AG09319 (cell line): ENCODE measurements at places on chromosomes 5 and 9.

DNA sequence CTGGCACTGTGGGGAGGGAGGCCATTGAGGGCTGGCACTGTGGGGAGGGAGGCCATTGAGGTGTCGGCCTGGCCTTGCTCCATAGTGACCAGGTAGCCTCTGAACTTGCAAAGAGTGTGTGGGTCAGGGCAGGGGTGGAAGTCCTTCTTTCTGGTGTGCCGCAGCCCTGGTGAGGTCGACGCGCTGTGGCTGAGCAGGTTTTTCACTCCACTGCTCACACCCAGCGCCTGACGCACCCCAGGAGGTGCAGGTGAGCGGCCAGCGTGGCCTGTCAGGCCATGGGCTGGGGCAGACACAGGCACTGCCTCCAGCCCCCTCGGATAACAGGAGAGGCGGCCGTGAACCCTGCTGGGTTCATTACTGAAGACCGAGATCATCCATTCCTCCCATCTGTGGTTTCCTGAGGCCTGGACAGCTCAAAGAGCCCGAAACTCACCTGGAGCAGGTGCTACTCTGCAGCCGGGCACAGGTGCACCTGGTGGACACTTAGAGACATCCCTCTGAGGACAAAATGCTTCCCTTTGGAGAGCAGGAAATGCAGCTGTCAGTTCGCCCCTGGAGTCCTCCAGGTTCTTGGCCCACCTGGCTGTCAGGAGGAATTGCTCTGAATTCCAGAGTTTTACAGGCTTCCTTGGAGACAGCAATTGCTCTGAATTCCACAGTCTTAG lies 32.4 kb downstream of the LHX3 start:
- DNase-seq = no peak

DNA sequence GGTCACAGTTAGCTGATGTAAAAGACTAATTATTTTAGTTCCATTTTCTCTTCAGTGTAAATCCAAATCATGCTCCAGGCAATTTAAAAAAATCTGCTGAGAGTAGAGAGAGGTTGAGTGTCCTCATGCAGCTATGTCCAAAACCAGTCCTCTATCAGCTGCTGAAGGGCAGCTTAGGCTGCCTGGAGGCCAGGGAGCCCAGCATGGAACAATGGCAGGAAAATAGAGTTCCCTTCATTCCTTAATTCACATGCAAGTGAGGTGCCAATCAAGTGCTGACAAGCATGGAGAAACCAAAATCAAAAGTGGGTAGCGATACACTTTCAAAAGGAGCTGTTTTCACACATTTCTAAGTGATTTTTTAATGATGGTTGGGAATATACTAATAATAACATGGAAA lies 78.3 kb upstream of the POU5F2 start:
- no peak for DNase-seq

DNA sequence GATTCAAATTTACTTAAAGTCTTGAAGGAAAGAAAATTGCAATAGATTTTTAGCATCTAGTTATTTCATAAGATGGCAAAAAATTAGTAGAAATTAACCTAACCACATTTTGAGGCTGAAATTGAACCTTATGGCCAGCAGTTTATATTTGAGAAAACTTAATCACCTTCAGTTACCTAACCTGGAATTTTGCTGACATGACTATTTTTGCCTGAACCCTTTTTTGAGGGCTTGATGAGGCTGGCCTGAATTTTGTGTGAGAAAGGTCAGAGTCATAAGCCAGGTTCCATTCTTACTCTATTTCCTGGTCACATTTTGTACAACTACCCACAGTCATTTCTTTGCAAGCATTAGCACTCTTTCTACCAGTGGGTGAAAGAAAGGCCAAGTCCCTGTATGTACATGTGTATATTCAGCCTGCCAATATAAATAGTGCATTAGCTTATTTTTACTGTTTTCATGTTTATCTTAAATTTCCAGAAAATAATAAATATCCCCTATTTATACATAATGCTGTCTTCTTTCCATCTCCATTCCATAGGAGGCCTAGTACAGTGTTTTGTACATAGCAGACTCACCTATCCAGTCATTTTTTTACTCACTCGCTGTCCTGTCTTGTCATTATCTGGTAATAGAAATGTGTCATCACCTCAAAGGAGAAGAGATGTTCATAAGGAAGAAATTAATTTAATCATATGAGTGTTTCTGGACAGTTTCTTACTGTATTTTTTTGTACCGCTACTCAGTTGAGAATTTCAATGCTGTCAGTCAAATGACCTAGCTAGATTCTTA lies 108.4 kb upstream of the SGCD start:
- DNase-seq = no peak

- DNase-seq = no peak
Measured at GRCh38 chr5:64790210-64790609, 21.5 kb downstream of the CWC27 start.

- no peak for DNase-seq
Measured at GRCh38 chr5:107812570-107813141, 141.9 kb upstream of the EFNA5 start.

GRCh38 chr5:87231037-87231808 lies 36.5 kb upstream of the RASA1 start:
- DNase-seq = no peak

DNA sequence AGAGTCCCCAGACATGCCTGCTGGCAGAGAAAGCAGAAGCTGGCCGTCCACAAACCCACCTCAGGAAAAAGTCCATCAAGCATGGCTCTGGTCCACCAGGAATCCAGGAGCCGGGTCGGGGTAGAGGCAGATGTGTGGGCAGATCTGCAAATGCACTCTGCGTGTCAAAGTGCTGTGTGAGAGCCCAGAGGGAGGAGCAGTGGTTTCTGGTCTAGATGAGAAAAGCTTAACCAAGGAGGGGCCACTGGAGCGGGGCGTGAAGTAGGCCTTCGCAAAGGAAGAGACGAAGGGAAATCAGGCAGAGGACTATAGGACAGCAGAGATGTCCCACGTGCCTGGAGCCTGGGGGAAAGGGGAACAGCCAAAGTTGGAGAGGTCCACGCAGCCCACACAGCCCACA lies 40.0 kb downstream of the TTLL11 start:
- no peak for DNase-seq

GRCh38 chr5:116037236-116037822 lies 5.1 kb downstream of the ARL14EPL start:
- no peak for DNase-seq

DNA sequence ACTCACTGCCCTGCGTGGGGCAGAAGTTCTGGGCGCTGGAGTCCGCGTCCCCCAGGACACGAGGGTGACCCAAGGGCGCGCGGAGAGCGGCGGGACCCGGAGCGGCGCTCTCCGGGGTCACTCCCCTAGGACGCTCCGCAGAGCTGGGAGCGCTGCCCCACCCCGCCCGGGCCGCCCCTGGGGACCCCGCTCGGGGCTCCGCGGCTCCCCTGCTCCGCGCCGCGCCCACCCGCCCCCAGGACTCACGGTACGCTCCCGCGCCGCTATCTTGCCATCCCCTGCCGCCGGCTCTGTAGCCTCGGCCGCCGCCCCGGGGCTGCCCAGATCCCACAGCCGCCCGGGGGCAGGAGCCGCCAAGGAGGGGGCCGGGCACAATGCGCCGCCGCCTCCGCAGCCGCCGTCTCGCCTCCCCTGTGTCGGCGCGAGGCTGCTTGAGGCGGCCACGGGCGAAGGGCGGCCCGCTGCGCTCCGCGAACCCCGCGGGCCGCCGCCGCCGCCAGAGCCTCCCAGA lies 303 bp downstream of the LIFR start:
- DNase-seq = peak; percentile 1

GRCh38 chr5:168809218-168809617 lies 230.1 kb upstream of the PANK3 start:
- DNase-seq = no peak

DNA sequence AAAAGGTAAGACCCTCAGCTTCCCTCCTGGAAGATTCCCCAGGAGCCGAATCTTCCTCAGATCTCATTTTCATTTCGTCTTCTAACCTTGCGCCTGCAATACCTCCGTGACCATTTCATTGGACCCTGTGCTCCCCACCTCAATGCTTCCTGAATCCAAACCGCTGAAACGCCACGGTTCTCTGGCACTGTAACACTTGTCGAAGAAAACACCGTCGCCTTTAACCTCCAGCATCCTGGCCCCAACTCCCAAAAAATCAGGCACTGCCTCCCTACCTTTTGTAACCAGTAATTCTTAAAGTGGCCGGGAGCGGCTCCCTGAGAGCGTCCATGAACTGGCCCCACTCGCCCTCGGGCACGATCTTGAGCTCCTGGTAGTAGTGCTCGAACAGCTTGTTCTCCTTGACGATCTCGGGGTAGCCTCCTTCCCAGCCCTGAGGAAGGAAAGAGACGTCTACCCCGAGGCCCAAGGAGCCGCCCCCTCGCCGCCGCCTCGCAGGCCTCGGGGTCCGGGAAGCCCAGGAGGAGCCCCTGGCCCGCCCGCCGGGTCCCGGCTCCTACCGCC lies 438 bp downstream of the NSUN2 start:
- DNase-seq = no peak

- DNase-seq = no peak
Measured at GRCh38 chr5:96256795-96257470, 176.1 kb downstream of the PCSK1 start.

GRCh38 chr5:172229904-172230303 lies 35.9 kb downstream of the EFCAB9 start:
- DNase-seq = no peak

DNA sequence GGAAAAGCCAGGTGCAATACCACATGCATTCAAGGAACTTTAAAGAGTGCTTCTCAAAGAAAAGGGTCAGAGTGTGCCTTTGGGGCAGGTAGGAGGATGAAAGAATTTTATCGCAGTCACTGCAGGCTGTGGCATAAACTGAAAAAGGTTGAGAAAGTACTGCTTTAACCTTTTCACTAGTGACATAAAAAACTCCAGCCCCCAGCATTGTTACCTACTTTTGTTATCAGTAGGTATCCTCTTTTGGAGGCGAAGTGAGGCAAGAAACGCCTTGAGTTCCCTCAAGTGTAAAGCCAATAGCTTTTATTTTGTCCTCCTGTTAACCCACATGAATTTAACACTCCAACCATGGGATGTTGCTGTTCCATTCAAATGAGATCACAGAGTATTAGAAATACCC lies 64.7 kb upstream of the CHD1 start:
- DNase-seq = no peak

- no peak for DNase-seq
Measured at GRCh38 chr5:122639864-122640263, 135.0 kb upstream of the SNX2 start.

DNA sequence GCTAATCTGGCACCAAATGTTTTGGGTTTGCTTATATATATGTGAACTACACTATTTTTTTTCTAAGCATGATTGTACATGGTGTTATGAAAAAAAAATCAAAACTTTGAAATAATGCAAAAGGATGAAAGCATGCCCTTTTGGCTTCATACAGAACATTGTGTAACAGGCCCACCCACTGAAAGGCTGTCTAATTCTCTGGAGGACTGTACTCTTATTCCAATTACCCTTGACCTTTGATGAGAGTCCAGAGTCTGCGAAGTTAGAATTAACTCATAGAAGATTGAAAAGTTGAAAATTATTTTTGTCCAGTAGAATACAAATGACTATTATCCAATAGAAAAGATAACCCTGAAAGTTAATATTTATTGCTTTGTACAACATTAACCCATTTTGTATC lies 117.4 kb downstream of the ADAMTS12 start:
- no peak for DNase-seq

GRCh38 chr5:33890131-33891032 lies 1.4 kb downstream of the ADAMTS12 start:
- DNase-seq = no peak
